ENCODE measurements at places on chromosomes 2 and 18.

GRCh38 chr2:122480501-122481243, 725.2 kb downstream of the TSN start:
- DNase-seq, result no peak

GRCh38 chr2:204495381-204495780, 49.9 kb upstream of the PARD3B start:
- no peak for DNase-seq

GRCh38 chr2:59176737-59177136, 935.6 kb upstream of the FANCL start:
- no peak for DNase-seq

- DNase-seq, result no peak
Measured at GRCh38 chr2:105438104-105438929, 39.5 kb upstream of the FHL2 start.

DNA sequence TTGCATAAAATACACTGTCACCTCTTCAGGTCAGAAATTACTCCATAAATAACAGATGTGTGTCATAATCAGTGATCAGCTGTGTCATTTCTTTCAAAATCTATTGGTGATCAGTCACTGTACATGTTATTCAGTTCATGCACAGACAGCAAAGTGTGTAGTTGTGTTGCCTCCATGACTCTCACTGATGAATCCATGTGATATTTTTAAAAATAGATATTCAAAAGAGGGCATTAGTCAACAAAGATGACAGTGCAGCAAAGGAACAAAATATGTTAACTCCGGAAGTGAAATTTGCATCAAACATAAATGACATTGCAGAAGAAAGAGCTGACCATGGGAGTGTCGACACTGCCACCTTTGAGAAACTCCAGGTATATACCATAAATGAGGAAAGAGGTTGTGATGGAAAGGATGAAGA, 17.1 kb upstream of the MCM6 start:
- DNase-seq, result no peak
